ENCODE measurements at places on chromosomes 2 and 18.
A peak's percentile ranks its signal among the peaks of the same experiment; 100 is the strongest.

DNA sequence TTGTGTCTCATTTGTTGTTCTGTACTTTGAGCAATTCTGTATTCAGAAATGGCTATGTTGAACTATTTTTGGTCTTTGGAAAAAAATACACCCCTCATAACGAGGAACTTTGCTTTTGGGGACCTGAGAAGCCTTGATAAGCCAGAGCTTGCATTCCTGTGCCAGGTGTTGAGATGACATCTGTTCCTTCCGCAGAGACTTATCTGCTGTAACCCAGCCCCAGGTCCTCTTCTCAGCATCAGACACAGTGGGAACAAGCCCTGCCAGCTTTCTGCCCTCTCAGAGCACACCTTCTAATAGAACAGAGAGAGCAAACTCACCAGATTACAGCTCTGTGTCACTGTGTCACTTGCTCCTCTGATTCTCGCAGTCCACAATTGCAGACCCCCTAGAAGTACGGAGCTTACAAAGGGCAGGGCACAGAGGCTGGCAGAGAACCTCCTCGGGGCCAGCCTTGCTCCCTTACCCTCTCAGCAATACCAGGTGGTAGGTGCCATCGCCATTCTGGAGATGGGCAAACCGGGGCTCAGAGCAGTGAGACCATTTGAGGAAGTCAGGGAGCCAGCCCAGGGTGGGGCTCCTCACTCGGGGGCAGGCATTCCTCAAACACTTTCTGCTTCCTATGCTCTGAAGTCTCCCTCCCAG lies 97.4 kb downstream of the DDX1 start:
- no peak for DNase-seq

DNA sequence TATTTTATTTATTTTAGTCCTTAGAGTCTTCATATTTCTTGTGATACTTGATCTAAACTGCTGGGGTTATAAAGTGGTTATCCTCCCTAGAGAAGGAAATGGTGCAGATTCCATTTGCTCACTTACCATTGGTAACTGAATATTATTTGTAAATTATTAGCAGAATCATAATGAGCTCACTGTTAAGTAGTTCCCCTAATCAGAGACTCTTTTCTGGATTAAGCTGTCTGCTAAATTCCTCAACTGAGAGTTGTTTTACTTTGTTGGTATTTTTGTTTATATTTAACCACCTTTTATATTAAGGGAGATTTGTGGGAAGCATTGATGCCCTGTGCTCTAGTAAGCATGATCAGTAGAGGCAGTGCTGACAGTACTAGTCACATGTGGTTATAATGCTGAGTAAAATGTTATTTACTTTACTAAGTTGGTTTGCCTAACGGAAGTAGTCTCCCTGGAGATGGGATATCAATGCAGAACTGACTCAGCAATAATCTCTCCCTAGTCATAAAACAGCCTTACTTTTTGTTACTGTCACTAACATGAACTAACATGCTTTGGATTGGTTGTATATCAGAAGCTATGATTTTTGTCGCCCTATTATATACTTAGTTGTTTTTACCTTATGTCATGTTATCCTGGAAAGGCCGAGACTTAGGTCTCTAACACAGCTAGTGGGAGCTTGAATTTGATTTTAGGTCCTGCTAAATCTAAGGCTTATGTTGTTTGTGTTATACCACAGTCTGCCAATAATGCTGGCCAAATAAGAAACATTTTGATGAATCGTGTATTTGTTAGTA lies 166.7 kb downstream of the MCFD2 start:
- no peak for DNase-seq

GRCh38 chr2:29114946-29115609 lies at the start of gene CLIP4:
CLIP4 (plus strand) TSS chr2:29115415; CDS start chr2:29121389, 5,974 bp downstream.
- DNase-seq = peak; percentile 78

- peak; percentile 48 for DNase-seq
Measured at GRCh38 chr2:128450211-128451024, 131.8 kb upstream of the HS6ST1 start.

- DNase-seq = no peak
Measured at GRCh38 chr2:221166292-221166691, 405.8 kb downstream of the EPHA4 start.

DNA sequence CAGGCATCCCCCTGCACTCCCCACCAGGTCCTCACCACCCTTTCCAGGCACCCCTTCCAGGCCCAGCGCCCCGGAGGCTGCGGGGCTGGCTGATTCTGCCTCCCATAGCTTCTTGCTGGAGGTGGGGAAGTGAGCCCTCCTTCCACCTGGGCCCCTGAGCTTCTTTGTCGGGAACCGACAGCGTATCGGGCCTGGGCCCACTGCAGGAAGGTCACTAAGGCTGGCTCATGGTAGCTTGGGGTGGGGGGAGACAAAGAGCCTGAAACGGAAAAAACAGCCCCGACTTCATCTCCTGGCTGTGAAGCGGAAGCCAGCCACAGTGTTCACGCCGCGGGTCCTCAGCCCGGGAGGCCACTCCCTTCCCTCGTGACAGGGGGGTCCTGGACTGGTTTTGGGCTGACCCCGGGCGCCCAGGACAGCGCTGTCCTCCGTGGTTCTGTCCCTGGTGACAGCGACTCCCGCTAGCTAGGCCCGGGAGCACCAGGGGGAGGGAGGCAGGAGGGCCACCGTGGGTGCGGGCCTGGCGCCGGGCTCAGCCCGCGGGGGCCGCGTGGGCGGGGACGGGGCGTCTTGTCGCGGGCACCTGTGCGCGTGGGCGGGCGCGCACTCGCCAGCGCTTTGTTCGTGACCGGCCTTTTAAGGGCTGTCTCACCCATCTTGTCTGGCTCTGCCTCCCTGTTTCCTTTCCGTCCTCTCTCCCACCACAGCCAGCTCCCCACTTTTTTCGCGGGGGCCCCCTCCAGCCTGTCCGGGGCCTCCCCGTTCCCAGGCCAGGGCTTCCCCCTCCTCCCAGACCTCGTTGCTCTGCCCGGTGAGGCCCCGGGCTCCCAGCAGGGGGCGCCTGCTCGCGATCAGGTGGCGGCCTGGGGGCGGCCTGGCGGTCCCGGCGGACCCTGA lies 64.9 kb downstream of the DNMT3A start:
- peak; percentile 83 for DNase-seq

- DNase-seq = no peak
Measured at GRCh38 chr18:75374466-75374865, 53.0 kb downstream of the SMIM21 start.

DNA sequence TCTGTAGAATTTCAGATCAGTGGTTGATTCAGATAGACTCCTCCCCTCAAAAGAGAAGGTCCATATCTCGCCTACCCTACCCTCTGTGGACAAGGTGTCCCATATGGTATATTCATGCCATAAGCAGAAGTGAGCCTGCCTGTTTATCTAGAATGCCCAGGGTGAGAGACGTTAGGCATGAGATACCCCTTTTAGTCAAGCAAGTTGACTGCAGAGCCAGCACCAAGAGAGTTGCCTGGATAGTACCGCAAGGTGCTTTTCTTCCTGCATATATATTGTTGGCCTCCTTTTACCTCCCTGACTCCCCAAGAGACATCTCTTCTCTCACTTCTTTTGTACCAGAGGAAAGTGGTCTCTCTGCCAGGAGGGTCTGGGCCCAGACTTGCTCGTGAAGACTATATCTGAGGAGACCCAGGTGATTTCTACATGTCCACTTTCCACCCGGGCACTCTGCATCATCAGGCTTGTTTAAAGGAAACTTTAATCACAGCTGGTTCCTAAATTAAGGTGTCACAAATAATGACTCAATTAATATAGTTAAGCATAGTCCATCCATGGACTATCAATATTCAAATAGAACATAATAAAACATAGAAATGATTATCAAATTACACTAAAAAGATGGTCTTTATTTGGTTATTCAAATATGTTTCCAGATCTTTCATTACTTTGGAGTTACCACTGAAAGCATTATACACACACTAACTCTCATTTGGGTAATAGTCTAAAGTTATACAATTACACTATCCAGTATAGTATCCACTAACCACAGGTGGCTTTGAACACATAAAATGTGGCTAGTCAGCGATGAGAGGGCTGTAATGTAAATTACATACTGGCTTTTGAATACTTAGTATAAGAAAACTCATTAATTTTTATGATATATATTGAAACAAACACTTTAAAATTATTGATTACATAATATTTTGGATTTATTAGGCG lies 4.1 kb downstream of the ITGA4 start:
- no peak for DNase-seq

DNA sequence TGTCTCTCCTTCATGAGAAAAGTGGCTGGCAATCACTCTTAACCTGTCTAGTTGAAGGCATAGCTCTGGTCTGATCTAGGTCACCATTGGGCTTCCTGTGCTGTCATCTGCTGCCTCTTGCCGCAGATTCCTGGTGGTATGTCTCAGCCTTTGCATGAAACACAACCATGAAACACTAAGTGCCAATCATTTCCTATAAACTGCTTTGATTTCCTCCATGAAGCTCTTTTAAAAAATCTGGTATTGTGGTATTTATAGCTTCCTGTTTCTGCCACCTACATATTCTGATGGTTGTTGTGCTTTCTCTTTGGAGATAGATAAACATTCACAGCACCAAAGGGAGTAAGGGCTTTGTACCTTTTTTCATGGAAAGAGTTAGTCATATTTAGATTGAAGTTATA lies 120.0 kb upstream of the EPC2 start:
- DNase-seq = no peak

DNA sequence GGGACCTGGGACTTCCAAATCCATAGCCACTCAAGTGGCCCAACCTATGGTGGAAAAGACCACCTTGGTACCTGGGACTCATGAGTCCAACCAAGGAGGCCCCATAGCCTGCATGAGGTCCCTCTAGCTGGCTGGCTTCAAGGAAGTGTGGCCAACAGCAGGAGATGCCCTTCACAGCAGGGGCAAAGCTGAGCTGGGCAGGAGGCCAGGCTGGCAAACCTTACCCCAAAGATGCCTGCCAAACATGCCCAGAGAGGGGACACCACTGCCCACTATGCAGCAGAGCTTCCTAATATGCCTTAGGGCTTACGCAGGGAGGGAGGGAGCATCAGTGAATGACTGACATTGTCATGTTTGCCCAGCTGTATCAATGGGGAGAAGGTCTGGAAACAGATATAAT lies 188.0 kb upstream of the GLI2 start:
- DNase-seq = no peak

GRCh38 chr2:45330637-45331409 lies 280.2 kb downstream of the SRBD1 start:
- DNase-seq = no peak

- DNase-seq = no peak
Measured at GRCh38 chr18:6625481-6625880, 104.0 kb upstream of the ARHGAP28 start.

DNA sequence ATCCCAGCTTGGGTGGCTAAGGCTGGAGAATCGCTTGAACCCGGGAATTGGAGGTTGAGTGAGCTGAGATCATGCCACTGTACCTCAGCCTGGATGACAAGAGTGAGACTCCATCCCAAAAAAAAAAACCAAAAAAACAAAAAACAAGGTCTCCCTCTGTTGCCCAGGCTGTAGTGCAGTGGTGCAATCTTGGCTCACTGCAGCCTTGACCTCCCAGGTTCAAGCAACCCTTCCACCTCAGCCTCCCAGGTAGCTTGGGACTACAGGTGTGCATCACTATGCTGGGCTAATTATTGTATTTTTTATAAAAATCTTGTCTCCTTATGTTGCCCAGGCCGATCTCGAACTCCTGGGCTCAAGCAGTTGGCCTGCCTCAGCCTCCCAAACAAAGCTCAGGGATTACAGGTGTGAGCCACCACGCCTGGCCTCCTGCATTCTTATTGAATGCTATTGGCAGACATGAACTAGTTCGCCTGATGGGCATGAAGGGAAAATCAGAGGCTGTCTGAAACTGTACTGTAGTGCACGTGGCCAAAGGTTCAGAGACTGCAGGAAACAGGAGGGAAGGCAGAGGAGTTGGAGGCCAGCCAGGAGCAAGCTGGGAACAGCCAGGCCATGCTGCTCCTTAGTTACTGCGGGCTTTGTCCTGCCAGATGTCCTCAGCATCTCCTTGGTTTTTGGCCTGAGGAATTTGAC lies 16.0 kb upstream of the ASXL2 start:
- DNase-seq = peak; percentile 69

DNA sequence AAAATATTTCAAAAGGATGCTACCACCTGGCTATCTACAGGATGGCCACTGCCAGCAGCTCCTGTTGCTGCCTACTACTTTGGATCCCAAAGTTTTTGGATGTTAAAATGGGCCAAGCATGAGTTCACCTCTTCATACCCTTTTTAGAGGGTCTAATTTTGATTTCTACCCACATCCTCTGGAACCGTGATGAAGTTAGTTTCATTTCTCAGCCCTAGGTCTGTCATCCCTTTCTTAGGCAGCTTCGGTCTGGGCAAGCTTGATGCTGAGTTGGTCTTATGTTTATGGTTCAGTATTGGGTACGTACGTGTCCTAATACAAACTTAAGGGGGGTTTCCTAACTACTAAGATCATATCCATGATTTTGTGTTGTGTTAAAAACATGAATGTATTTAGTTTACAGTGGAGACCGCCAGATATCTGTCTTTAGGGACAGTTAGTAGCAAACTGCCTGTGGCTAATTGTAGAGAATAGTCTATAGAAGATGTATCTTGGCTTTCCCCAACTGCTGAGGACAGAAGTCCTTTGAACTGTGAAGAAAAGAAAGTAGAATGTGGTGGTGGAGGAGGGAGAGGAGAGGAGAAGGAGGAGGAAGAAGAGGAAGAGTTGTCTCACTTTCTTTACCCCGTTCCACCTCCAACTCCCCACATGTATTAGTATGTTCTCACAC lies 184.9 kb downstream of the UBE2E3 start:
- no peak for DNase-seq

DNA sequence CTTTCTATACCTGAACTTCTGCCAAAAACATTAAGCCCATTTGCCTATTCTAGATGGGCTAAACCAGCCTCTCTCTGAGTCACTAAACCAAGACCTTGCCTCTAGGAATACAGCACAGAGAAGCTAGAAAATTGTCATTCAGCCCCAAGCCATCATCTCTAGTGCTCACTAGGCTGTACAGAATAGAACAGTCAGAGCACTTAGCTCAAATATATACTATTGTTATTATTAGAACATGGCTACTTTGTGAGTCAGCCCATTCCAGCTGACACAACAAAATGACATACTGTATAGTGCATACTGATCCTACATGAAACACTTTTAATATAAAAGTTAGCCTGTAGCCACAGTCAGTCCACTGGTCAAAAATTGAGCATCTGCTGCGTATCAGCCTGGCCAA lies 418.8 kb downstream of the NRXN1 start:
- no peak for DNase-seq

- DNase-seq = no peak
Measured at GRCh38 chr2:179796213-179797007, 65.0 kb downstream of the ZNF385B start.

- peak; percentile 26 for DNase-seq
Measured at GRCh38 chr2:2650608-2651375, 319.7 kb upstream of the MYT1L start.

DNA sequence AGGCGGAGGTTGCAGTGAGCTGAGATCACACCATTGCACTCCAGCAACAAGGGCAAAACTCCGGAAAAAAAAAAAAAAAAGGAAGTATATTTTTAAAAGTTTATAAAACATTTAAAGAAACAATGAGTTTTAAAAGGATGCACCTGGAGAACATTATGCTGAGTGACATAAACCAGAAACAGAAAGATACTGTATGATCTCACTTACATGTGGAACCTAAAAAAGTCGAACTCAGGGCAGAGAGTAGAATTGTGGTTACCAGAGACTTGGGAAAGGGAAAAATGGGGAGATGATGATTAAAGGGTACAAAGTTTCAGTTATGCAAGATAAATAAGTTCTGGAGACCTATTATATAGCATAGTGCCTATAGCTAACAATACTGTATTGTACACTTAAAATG lies 52.8 kb upstream of the RTN4 start:
- no peak for DNase-seq

Measured in sigmoid colon (tissue), 7 donors.